ENCODE measurements at places on chromosomes 13 and 19.
A peak's percentile ranks its signal among the peaks of the same experiment; 100 is the strongest.

- no peak for DNase-seq
Observed at GRCh38 chr19:35898499-35898809, 1.9 kb downstream of the NFKBID start.

GRCh38 chr13:45909089-45909488 lies 57.5 kb upstream of the SIAH3 start:
- DNase-seq, result no peak

GRCh38 chr13:43397111-43397510 lies 373.7 kb downstream of the DNAJC15 start:
- peak; percentile 86 for DNase-seq

DNA sequence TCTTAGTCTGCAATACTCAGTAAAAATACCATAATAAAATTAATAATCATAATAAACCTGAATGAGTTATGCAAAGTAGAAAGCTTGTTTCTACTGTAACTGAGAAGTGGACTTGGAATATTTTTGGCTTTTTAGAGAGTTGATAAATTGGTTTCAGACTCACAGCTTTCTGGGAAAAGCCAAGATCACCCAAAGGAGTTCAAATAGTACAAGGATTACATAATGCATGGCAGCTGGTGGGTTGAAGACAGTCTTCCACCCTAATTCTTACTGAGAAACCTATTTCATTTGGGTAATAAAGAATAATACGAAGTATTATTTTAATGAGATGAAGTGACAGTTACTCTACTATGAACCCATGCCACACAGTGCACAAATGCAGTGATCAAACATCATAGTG lies 139.4 kb upstream of the KLF12 start:
- no peak for DNase-seq

GRCh38 chr13:92512852-92513251 lies 713.8 kb upstream of the GPC6 start:
- DNase-seq, result no peak

GRCh38 chr13:109465148-109465547 lies 321.2 kb downstream of the IRS2 start:
- peak; percentile 70 for DNase-seq

DNA sequence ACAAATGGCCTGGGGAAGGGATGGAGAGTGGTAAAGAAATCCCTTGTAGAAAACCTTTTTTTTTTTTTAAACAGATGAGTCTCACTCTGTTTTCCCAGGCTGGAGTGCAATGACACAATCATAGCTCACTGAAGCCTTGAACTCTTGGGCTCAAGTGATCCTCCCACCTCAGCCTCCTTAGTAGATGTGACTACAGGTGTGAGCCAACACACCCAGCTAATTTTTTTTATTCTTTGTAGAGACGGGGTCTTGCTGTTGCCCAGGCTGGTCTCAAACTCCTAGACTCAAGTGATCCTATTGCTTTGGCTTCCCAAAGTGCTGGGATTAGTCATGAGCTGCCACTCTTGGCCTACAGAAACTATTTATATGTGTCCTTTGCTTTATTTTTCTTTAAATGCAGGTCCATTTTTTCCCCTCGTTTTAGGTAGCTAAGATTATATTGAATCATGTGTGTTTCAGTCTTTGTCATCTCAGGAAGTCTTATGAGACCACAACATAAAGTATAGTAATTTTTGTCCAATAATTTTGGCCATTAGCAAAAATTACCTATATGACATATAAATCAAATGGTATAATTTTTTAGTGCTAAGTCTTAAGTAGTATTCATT lies 10.5 kb downstream of the LPAR6 start:
- DNase-seq, result no peak

DNA sequence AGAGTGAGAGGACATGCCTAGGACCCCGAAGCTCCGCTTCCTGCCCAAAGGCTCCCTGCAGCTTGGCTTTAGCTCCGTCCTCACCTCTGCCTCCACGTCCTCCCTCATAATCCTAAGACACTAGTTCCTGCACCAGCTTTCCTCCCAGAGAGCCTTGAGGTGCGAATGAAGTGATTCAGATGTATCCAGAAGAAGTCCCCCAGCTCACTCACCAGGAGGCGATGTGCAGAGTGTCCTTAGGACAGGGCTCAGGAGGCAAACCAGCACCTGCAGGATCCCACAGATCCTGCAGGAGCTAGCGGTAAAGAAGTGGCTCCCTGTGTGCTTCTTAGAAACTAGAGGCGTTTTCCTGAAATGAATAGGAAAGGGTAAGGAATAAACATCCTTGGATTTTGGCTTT lies 109.7 kb downstream of the HSPH1 start:
- no peak for DNase-seq

DNA sequence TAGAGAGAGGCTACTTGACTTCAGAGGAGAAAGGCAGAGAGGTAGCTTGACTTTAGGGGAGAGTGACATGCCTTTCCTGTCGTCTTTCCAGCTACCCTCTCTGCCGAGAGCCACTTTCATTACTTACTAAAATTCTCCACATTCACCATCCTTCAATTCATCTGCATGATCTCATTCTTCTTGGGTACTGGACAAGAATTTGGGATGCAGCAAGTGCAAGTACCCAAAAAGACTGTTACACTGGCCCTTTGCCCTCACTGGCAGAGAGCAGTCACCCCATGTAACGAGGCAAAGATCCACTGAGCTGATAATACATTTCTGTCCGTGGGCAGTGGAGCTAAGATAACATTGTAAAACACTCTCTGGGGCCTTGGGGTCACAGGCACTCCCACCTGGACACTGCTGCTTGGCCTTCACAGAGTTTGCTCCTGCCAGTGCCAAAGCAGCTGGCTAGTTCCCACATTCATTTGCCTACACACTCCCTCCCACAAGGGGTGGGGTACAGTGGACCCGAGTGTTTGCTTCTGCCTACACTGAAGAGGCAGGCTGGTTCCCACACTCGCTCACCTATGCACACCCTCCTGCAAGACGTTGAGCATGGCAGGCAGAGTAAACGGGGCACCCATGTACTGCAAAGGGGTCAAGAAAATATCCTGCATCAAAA lies 1276.9 kb upstream of the PCDH9 start:
- DNase-seq, result no peak

DNA sequence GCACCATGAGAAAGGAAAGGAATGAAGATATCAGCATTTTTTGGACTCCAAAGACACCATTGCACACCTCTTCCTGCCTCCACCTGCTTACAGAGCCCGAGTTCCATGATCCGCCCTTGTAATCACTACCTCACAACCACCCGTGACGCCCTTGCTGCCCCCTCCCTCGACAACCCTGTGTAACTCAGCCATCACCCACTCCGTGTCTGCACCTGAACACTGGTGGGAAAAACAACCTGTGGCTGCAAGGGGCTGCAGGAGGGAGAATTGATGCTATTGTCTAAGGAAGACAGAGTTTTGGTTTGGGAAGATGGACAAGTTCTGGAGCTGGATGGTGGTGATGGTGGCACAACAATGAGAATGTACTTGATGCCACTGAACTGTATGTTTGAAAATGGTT lies 27.0 kb downstream of the ZIC5 start:
- DNase-seq, result no peak

DNA sequence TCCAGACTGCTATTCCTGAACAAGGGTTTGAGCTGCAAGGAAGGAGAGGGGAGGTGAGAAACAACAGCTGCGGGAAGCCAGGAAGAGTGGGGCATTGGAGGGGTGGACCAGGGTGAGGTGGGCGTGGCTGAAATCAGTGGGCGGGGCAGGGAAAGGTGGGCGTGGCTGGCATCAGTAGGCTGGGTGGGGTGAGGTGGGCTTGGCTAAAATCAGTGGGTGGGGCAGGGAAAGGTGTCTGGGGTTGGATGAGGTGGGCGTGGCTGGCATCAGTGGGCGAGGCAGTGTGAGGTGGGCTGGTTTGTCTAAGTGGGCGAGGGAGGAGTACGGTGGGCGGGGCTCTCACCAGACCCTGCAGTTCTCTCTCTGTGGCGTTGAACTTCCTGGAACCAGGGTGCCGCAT lies 87.6 kb downstream of the MUC16 start:
- no peak for DNase-seq

DNA sequence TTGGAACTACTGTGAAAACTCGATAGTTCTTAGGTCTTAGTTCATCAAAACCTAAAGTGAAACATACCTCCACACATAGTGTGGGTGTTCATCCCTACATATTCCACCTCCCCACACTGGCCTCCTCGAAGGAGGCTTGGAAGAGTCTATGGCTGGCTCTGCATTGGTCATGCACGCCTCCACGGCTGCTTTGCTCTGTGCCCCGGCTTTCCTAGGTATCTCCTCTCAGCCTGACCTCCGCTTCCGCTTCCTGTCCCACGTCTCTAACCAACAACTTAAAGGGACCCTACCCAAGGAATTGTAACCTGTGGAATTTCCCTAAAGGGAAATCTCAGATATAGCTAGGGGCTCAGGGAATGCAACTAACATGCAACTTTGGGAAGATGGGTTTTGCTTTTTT lies 79.7 kb upstream of the MBNL2 start:
- no peak for DNase-seq

GRCh38 chr13:113915012-113915763 lies 51.3 kb upstream of the GAS6 start:
- no peak for DNase-seq

DNA sequence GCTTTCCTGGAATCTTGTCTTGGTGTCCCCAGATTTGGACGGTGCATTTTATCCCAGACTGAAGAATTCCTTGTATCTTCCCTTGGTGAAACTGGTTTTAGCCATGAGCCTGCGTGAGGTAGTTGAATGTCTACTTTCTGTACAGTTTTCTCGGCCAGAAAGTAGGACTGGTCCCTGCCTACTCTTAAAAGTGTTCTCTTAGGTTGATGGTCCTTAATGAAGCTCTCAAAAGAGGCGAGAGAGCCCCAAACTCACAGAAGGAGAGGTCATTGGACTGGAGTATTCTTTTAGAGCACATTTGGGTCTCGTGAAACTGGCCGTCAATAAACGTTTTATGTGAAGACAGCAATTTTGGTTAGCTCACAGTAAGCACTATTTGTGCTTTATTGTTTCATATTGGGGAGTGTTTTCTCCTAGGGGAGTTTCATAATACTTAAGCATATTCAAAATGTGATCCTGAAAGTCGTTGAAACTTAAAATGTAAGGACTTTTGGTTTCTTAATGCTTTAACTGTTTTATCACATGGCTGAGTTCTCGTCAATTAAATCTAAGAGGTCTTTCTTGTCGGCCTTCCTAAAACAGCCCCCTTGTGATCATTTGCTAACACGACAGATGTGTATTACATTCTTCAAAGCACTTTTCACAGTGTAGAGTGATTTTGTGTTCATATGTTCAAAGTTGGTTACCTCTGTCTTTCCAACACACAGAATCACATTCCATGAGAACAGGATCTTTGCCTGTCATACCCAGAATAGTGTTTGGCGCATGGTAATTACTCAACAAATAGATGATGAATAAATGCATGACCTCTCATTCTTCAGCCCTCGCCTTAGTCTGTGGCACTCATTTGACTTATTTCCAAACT lies 889 bp downstream of the GTF2F2 start:
- DNase-seq, result no peak

DNA sequence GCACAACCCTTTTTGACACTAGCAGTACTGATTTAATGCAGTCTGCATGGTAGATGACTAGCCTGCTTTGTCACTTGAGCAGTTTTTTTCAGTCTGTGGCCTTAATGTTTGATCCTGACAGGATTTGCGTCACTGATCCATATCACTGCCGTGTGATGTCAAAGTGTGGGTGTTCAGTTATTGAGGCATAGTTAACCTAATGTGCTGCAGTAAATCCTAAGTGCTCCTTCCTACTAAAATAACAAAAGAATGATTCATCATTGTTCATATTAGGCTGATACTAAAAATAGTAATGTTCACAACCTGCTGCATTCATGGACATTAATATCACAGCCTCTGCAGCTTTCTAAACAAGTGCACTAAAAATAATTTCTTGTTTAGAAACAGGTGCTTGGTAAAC lies 121.9 kb upstream of the MLNR start:
- peak; percentile 76 for DNase-seq

DNA sequence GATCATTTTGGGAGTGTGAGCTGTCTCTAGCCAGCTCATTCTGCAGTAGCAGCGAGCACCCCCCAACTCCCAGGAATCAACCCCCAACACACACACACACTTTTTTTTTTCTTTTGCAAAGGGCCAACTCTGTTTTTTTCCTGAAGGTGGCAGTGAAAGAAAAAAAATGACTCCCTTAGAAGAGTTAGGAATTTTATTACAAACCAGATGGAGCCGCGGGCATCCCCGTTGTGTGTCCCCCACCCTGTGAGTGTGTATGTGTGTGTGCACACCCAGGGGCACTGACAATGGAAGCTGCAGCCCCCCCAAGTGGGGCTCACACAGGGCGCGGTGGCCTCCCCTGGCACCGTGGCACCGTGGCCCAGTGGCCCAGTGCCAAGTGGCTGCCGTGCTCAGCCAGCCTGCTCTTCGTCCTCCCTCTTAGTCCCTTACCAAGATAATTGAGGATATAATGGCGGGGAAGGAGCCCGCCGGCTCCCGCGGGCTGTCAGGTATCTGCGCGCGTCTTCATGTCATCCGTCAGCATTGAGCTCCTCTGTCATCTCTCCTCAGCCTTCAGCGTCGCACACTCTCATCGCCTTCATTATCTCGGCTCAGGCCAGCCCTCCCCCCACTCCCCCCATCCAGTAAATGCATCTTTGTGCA lies 314.1 kb downstream of the ZNF536 start:
- DNase-seq, result no peak

DNA sequence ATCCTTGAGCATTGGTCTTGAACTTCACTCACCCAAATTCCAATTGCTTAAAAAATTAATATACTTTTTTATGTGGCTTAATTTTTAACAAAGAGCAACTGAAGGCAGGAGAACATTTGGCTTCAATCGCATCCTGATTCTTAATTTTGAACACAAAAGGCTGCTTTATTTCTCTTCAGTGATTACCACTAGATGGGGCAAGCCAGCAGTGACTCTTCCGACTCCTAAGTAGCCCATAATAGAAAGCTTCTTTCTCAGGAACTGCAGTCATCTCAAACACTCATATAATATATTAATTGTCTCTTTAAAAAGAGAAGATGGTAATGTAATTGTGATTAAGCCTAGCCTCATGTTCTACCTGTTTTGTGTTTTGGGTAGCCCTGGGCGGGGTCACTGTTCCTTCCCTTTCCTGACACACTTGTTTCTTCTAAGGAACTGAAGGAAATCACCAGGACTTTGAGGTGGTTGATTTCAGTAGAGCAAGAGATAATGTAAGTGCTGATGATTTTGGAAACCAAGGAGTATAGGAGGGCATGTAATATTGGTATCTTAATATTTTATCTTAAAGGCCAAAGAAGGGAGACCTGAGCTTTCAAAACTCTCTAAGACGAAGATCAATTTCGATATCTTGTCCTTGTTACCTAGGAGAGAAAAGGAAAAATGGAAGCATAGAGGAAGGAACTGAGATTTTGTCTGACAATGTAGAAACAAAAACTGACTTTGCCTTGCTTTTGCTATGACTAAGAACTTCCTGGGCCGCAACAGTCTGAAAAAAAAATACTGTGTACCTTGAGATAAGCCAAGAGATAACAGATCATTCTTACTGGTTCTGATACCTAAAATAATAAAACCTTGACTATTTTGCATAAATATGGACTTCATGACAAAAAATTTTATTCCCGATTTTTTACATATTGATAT lies 73.1 kb downstream of the TNFSF13B start:
- peak; percentile 35 for DNase-seq

- peak; percentile 66 for DNase-seq
Observed at GRCh38 chr19:44747739-44748425, 626 bp upstream of the BCL3 start.

- no peak for DNase-seq
Observed at GRCh38 chr13:74987124-74987690, 494.8 kb downstream of the TBC1D4 start.
